ENCODE measurements at places on chromosomes 12 and 14.

DNA sequence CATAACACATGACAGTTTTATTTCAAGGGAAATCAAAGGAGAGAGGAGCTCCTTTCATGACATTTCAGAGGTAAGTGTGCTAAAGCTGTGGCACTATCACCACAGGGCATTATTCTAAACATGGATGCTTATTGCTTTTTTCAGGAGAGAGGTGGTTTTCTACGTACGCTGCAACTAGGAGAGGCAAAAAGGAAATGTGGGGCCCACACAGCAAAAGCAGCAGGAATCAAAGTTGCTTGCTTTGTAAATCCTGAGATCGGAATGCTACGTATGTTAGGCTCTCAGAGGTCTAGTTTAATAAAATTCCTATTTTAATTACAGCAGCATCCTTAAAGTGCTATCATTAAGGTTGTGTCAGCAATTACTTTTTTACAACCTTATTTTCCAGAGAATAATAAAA, 55.0 kb upstream of the GRIP1 start:
- DNase-seq: no peak

- no peak for DNase-seq
These were observed 26.4 kb upstream of the SOS2 start for GRCh38 chr14:50257732-50258131.

DNA sequence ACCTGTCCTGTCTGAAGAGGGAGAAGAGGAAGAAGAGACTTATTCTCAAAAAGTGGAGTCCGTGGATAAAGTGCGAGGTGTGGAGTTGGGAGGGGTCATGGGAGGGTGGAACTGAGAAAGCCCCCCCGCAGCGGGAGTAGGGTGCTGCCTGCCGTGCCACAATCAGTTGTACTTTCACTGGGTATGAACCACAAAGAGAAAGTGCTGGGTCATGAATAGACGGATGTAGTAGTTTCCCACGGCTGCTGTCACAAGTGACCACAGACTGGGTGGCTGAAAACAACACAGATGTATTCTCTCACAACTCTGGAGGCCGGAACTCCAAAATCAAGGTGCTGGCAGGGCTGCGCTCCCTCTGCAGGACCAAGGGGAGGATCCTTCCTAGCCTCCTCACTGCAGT, 5.5 kb downstream of the DNAH10 start:
- no peak for DNase-seq

DNA sequence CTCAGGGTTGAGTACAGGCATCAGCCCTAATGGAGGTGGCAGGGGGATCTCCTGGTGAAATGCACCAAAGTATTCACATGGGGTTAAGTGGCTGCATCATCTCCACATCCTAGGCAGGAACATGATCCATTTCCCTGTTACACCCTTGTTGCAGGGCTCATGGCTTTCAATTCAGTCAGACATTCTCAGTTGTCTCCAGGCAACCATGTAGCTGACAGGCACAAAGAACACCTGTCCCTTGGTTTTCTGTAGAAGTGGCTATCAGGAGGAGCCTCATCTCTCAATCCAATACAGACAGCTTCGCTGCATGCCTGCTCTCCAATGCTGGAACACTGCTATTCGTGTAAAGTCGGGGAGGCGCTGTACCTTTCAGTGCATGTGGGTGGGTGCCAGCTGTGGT, 299.0 kb upstream of the FOXG1 start:
- no peak for DNase-seq

DNA sequence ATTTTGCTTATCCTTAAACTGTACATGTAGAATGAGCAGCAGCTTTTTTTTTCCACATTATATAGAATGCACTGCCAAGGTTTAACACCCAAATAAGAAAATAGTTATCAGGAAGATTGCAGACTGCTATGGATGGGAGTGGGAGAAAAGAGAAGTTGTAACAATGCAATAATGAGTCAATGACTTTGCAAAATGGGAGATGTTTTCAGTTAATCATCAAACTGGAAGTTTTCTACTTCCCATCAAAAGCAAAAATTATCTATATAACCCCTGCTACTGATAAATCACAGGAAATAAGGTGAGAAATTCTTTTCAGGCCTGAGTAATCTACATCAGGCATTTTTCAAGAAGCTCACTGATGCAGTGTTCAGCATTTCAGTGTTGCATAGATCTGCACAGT, 309.1 kb downstream of the GXYLT1 start:
- no peak for DNase-seq

DNA sequence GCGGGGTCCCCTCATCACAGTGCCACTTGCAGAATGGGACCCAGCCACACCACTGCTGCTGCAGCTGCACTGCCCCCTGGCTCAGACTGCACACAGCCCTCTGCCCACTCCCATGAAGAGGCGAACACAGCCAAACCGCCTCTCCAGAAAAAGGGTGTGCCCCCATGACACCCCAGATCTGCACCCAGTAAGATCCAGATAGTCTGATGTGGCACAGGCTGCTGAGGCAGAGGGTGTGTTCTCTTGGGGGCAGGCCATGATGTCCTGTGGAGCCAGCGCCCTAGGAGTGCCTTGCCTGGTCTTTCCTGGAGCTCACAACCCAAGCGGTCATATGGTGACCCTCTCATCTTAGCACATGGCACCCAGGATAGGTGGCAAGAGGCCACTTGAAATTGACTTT, 44.4 kb downstream of the SLC8B1 start:
- no peak for DNase-seq

DNA sequence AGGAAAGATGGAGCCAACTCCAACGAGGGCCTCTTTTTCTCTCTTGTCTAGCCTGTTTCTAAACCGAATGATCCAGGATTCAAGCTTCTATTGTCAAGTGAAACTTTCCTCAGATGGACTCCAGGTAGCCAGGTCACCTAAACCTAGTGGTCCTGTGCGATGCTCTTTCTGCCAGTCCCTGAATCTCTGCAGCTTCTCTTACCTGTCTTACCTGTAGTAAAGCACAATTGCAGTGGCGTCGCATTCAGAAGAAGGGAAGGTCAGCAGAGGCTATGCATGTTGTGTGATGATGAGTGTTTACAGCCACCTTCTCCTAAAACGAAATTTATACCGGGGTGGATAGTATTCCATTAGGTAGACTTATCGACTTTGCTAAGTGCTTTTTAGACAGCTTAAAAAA, 47.4 kb upstream of the TRAF3 start:
- DNase-seq: no peak

- DNase-seq: no peak
These were observed 5.4 kb downstream of the VWF start for GRCh38 chr12:6118891-6119568.

DNA sequence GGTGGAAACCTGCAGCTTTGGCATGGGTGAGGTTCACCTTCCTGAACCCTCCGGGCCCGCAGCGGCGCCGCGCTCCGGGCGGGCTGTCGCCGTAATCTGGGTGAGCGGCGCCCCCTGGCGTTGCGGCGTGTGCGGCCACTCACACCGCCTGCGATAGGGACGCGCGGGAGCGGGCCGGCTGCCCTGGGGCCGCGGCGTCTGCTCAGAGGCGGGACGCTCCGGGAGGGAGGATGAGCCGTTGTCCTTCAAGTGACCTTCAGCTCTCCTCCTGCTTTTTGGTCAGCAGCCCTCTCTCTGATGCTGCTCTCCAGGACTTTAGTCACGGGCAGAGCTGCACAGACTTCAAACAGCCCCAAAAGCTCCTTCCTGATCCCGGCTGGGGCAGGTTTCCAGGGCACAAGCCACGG, 211.7 kb upstream of the FKBP4 start:
- DNase-seq: peak; percentile 22

DNA sequence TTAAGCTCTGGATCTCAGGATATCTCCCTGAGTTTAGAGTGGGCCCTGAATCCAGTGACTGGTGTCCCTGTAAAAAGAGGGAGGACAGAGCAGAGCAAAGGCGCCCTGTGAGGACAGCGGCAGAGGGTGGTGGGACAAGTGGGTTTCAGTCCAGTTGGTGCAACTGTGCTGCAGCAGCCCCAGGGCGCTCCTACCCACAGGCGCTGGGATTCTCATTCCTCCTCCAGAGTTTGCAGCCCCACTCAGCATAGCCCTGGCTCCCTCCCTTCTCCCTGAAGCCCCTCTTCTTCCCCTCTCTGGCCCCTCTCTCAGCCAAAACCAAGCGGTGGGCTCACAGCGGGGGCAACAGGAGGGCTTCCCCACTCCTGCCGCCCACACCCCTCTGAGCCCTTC, 1.6 kb downstream of the TMEM179 start:
- no peak for DNase-seq

DNA sequence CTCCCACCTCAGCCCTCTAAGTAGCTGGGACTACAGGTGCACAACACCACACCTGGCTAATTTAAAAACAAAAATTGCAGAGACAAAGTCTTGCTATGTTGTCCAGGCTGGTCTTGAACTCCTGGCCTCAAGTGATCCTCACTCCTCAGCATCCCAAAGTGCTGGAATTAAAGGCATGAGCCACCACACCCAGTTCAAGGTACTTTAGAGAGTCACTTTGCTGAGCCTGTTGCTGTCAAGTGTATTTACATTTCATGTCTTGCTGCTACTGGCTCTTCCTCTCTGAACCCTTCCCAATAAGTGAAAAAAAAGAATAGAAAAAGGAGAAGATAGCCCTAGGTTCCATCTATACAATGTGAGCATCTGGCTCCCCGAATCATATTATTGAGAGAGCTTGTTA, 38.4 kb downstream of the SLCO1A2 start:
- DNase-seq: no peak

DNA sequence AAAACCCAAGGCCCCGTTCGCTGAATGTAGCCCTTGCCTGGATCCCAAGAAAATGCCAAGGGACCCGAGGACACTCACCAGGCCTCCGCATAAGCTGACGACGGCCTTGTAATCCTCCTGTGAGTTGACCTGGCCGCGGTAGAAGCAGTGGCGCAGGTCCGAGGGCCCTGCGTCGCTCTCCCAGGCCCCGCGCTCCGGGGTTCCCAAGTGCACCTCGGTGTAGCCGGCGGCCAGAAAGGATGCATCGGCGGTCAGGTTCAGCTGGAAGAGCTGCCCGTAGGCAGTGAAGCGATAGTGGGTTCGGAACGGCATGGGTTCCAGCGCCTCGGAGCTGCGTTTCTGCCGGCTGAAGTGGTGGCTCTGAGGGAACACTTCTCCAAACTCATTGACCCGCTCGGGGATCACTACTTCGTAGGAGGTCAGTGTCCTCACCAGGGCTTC, 1.2 kb downstream of the ADAMTS20 start:
- no peak for DNase-seq

DNA sequence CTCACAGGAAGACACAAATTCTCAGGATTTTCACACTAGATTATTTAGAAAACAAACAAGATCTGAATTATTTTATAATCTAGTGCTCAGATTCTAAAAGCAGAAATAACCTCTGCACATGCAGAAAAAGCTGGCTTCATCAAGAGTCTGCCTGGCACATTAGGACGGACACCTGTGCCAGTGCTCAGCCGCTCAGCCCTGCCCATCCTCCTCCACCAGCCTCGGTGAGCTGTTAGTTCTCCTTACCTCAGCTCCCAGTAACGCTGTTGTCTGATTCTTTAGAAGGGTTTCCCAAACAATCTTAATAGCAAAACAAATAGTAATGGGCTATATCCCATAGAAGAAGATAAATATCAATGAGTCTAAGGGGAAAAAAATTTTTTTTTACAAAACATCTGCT, 27.7 kb downstream of the DUSP16 start:
- no peak for DNase-seq

DNA sequence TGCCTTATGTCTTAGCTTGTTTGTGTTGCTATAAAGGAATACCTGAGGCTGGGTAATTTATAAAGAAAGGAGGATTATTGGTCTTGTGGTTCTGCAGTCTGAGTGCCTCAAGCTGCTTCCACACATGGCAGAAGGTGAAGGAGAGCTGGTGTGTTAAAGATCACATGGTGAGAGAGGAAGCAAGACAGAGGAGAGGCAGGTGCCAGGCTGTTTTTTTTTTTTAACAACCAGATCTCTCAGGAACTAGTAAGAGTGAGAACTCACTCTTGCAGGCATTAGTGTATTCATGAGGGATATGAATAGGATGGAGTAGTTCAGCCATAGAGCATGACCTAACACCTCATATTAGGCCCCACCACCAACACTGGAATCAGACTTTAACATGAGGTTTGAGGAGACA, 123.4 kb downstream of the CMAS start:
- no peak for DNase-seq

DNA sequence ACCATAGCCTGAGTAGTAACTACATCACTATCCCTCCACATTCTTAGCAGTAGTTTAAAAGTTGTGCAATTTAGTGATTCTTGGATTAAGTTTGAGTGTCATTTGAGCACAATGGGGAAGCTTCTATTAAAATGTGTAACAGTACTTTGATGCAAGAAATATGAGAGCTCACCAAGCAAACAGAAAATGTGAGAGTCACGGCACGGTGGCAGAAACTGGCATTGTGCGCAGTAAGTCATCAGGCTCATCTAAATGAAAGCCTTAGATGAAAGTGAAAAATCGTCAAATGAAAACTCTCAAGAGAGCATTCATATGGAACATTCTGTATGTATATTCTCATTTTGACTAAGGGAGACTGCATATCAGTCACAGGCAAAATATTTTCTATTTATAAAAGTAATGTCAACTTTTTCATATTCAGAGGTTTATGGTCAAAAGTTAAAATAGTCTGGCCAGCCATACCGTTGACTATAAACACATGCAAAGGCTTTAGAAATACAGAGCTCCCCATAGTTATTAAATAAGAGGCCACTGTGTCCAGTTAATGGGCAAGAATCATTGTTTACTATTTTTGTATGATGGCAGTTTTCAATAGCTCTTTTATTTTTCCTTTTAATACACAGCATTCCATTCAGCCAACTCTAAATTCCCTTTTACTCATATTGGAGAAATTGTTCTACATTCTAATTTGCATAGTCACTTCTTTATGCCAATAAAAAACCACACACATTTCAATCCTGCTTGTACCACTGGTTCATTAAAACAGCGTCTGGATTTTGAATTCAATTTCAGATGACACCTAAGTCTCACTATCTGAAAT, 167.9 kb downstream of the PRKD1 start:
- no peak for DNase-seq

GRCh38 chr14:68295316-68295816, 475.8 kb downstream of the RAD51B start:
- peak; percentile 98 for DNase-seq

GRCh38 chr14:51202914-51203665, 37.0 kb upstream of the TMX1 start:
- no peak for DNase-seq

DNA sequence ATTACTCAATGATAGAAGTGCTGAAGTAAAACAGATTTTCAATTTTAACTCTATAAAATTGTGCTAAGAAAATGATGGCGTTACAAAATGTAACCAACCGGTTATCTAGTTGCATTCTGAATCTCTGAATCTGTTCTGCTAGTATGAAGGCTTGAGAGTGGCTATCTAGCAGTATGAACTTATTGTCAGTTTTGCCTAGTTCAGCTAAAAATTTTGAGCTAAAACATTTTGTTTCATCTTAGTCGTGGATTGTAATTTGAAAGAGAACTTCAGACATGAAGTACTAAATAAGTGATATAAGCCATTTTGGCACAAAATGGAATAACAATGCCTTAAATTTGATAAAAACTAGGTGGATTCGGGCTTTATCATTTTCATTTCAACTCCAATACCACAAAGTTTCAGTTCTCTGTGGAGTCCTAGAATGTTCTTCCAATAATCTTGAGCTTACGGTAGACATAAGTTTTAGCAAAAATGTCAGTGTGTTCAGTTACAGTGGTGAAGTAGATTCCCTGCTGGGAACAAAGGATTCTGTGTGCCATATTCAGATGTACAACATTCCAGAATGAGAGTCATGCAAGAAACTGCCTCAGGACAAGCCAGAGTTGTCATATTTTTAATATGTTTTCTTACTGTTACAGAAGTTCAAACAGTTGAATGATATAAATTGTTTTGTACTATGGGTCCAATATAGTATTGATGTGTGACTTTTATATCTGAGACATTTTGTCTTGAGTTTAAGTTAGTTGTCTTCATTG, 28.1 kb downstream of the ATP6V1D start:
- DNase-seq: no peak
